Stimulated activated CD4-positive, alpha-beta T cell treated with anti-CD3 and anti-CD28 coated beads, Interleukin-1b, Interleukin-23, amount 100 ng/mL, for 1 hour (primary cell): ENCODE measurements at places on chromosomes 4 and X.

- DNase-seq = no peak
Measured at GRCh38 chr4:79611026-79611425, 203.0 kb upstream of the GK2 start.

DNA sequence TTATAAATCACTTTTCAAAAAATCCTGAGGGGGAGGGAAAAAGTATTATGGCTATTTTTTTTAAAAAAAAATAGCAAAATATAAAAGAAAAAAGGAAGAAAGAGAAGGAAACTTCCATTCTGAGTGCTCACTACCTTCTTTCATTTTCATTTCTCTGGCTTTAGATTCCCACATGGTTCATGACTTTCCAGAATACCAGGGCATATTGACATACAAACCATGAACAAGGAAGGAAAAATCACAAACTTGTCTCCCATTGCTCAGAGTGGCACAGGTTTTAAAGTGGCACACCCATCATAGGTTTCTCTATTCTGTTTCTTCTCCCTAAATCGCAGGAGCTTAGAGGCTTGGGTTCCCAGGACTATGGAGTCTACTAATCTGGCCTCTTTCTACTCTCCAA, 136.3 kb upstream of the CXXC4 start:
- no peak for DNase-seq

GRCh38 chrX:16662402-16662801, 12.4 kb downstream of the S100G start:
- no peak for DNase-seq

DNA sequence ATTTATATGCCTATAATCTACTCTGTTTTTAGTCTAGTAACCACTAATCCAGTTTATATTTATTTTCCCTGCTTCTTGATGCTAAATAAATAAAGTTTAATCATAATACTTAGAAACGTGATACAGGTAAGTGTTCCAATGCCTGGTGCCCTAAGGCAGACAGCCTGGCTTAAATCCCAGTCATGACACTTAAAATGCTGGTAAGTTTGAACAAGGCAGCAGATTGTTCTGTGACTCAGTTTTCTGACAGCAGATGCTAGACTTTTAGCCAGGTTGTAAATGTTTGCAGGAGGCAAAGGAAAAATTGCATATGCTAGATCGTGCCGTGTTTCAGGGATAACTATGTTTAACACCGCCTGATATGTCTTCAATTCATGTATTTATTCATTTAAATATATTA, 2661.6 kb downstream of the PCDH7 start:
- DNase-seq = no peak

GRCh38 chrX:153473126-153473525, 2.8 kb upstream of the HAUS7 start:
- DNase-seq = no peak

- DNase-seq = no peak
Measured at GRCh38 chrX:40326186-40326965, 228.6 kb upstream of the BCOR start.

DNA sequence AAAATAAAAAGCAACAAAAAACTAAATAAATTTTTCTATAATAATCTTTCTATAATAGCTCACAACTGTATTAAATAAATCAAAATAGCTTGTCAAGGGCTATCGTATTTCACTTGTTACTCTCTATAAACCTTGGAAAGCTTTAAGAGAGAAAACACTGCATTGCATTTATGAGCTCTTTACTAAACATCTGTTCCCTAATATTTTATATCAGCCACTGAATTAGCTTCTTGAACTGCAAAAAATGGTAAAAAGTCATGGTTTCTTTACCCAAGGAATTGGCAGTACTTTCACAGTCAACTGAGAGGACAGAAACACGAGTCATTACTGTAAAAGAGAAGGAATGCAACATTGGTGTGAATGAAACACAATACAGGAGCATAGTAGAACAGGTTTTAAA, 671.2 kb downstream of the PCDH18 start:
- DNase-seq = no peak

- no peak for DNase-seq
Measured at GRCh38 chr4:10109995-10110670, 6.5 kb downstream of the WDR1 start.

- no peak for DNase-seq
Measured at GRCh38 chrX:120517936-120518335, 42.8 kb downstream of the CUL4B start.

GRCh38 chrX:9728261-9728660, 37.4 kb downstream of the GPR143 start:
- no peak for DNase-seq

DNA sequence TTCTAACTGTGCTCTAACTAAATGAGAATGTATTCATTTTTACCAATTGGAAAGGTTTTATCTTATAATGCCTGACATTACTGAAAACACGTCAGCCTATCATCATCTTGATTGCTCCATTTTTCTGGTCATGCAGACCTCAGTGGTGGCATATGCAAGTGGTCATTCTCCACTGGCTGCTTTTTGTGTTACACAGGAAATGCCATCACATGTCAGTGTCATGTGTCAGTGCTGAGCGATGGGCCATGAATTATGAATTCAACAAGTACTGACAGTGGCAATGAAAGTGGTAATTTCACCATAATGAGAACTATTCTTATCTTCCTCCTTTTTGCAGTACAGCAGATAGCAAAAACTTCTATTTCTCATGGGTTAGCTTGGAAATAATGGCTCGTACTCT, 190.5 kb downstream of the PACRGL start:
- no peak for DNase-seq

DNA sequence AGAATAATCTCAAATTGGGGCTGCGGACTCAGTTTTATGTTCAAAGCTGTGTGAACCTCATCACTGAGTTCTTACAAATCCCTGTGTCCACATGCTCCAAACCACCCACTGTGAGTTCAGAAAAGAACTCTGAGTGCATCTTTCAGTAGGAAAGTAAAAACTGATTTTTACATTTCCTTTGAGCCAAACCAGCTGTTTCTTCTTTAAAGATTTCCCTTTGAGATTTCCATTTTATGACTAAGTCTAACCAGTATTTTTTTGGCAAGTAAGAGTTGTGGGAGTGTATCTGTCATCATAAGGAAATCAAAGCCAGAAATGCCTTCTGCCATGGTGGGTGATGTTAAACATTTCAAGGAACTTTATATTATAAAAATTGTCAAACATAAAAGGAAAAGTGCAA, 100.0 kb downstream of the TET2 start:
- no peak for DNase-seq

DNA sequence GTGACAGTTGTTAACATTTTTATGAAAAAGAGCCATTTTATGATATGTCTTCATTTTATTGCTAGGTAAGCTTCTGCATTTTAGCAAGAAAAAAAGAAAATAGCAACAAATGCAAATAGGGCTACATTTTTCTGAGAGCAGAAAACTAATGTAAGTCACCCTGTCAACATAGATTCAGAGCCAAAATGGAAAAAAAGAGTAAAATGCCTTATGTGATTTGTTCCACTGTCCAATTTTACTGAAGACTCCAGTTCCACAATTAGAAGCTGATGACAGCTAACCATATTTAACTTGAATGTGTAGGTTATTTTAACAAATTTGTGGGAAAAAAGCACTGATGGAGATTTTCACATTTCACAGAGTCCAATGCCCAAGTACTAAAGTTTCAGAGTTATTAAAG, 772.3 kb downstream of the FAT4 start:
- no peak for DNase-seq

DNA sequence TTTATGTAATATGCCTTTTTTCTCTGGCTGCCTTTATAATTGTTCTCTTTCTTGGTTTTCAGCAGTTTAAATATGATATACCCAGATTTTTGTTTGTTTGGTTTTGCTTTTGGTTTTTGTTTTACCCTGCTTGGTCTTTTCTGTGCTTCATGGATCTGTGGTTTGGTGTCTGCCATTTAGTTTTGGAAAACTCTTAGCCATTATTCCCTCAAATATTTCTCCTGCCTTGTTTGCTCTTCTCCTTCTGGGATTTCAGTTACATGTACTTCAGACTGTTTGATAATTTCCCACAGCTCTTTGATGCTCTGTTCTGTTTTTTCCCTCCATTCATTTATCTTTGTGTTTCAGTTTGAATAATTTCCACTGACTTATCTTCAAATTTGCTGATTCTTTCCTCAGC, 223.1 kb upstream of the BCOR start:
- no peak for DNase-seq

GRCh38 chr4:26780539-26780938, 80.1 kb upstream of the STIM2 start:
- DNase-seq = no peak

DNA sequence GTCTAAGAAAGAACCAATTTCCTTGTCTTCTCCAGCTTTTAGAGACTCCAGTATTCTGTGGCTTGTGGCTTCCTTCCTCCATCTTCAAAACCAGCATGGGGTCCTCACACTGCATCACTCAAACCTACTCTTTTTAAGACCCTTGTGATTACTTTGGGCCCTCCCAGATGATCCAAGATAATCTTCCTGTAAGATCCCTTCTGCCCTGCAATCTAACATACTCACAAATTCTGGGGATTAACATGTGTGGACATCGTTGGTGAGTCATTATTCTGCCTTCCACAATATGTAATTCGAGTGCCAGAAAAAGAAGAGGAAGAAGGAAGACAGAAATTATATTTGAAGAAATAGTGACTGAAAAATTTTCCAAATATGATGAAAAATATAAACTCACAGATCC, 47.9 kb downstream of the BEND4 start:
- DNase-seq = no peak

GRCh38 chr4:148101790-148102189, 340.4 kb downstream of the NR3C2 start:
- DNase-seq = no peak

DNA sequence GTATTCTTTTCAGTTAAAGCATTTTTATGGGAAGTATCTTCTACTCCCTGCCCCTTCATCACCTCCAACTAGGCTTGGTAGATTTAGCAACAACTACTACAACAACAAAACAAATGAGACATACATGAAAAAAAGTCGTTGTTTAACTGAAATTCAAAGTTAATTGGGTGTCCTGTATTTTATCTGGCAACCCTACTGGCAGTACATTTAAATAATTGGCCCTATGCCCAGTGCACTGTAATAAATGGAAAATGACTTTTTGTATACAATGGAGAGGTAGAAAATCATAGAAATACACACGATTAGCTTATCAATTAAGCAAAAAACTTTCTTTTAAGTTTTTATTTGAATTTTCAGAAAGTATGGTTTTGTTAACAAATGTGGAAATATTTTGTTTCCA, 21.4 kb upstream of the CLGN start:
- no peak for DNase-seq

DNA sequence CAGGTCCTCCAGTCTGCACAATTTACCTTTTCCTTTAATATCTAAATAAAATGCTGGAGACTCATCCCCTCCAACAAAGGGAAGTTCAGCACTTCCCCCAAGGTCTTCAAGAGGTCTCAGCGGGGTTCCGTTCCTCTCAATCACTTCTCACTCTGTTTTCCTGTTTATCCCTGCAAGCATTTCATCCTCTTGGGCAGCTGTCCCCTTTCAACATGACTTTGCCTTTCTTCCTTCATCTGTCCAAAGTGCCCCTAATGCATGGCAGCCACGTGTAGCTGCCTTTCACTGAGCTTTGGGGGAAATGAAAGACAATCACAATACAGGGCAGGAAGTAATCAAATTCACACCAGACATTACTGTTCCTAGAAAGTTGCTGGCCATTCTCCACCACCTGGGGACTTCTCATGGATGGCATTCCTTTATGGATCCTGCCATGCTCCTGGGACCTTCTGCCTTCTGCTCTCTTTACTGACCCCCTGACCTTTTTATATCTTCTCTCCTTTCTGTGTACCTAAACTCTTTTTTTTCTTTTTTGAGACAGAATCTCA, 79.7 kb upstream of the USP9X start:
- no peak for DNase-seq

DNA sequence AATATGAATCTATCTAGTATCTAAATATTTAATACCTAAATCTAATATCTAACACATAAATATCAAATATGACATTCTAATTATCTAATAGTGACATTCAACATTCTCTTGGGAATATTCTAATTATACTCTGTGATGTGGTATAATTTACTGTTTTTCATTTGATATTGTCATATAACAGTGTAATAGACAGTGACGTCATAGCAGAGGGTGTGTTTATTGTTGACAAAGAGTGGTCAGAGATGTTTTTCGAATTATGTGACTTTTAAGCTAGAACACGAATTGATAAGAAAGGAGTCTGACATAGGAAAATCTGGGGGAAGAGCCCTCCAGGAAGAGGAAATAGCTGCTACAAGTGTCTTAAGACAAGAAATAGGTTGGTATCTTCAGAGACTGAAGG, 5.9 kb upstream of the MAGEC3 start:
- DNase-seq = no peak

GRCh38 chr4:187128976-187129375, 405.3 kb upstream of the FAT1 start:
- DNase-seq = no peak

DNA sequence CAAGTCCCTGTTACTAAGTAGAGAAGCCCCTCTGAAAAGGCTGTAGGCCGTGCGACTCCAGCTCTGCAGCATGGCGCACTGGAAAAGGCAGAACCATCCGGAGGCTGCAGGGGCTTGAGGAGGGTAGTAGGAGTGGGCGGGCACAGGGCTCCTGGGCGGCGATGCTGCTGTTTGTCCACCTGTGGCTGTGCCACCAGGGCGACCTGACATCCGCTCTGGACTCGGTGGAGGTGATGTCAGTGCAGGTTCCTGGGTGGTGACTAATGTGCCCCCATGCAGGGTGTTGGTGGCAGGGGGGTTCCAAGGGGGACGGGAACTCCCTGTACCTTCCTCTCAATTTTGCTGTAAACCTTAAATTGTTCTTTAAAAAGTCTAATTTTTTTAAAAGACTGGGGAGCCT, 58.3 kb downstream of the PCGF3 start:
- no peak for DNase-seq

DNA sequence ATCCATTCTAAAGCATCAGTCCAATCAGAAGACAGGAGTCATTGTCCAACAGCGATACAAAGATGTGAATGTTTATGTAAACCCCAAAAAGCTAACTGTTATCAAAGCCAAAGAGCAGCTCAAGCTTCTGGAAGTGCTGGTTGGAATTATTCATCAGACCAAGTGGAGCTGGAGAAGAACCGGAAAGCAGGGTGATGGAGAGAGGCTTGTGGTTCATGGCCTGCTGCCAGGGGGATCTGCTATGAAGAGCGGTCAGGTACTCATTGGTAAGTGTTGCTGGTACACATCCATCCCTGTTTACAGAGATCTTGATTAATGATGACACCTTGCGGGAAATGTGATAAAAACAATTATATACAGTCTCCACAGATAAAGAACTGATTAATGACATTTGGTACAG, 11.0 kb downstream of the INTU start:
- DNase-seq = no peak
